Sigmoid colon (tissue), 7 donors: ENCODE measurements at places on chromosomes 11 and 22. TPM values are rescaled to one million over a fixed set of nuclear protein-coding genes. Genes with fewer than 3 reads are reported as not detected.

Gene MISFA
- total RNA-seq, result not detected

Gene TMEM132A
- 17.4 TPM for total RNA-seq

Gene RBMXL2
- not detected for total RNA-seq

Gene UCP3
- 2.8 TPM for total RNA-seq

DNA sequence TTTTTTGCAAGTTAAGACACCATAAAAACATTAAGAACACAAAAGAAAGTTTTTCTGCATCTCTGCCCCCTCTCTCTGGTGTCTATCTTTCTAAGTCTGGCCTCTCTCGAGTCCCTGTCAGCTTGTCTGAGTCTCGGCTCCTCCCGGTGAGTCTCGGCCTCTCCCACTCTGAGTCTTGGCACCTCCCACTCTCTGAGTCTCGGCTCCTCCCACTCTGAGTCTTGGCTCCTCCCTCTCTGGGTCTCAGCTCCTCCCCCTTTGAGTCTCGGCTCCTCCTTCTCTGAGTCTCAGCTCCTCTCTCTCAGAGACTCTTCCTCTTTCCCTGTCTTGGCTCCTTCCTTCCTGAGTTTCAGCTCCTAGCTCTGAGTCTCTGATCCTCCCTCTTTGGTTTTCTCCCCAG is 72.5 kb upstream of the AMPD3 start:
- DNase-seq, result no peak
- H3K27me3 ChIP-seq, result no peaks in the 10 kb centered on the region
- H3K36me3 ChIP-seq, result no peaks in the 10 kb centered on the region
- H3K27ac ChIP-seq, result no peak overlapping the region
- no peak overlapping the region for H3K4me3 ChIP-seq
- H3K4me1 ChIP-seq, result no peaks in the 10 kb centered on the region

DNA sequence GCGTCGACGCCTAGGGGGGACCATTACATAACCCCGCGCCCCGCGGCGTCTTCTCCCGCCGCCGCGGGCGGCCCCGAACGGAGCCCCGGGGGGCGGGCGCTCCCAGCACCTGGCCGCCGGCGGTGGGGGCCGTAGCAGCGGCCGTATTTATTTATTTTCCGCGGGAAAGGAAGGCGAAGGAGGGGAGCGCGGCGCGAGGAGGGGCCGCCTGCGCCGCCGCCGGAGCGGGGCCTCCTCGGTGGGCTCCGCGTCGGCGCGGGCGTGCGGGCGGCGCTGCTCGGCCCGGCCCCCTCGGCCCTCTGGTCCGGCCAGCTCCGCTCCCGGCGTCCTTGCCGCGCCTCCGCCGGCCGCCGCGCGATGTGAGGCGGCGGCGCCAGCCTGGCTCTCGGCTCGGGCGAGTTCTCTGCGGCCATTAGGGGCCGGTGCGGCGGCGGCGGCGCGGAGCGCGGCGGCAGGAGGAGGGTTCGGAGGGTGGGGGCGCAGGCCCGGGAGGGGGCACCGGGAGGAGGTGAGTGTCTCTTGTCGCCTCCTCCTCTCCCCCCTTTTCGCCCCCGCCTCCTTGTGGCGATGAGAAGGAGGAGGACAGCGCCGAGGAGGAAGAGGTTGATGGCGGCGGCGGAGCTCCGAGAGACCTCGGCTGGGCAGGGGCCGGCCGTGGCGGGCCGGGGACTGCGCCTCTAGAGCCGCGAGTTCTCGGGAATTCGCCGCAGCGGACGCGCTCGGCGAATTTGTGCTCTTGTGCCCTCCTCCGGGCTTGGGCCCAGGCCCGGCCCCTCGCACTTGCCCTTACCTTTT is at the start of gene EP300:
Gene EP300, plus strand, starts transcription at position 570 of the 795 bp plus-strand sequence. CDS start 413 bp downstream, outside the sequence.
- H3K27me3 ChIP-seq, result no peaks in the 10 kb centered on the region
- H3K4me1 ChIP-seq, result peaks cover 33% of the 10 kb centered on the region
- no peaks in the 10 kb centered on the region for H3K36me3 ChIP-seq
- H3K27ac ChIP-seq, result peak within 1 kb of the TSS; percentile 100

GRCh38 chr22:18909556-18909955 is 3.4 kb downstream of the DGCR6 start:
- no peak overlapping the region for H3K4me3 ChIP-seq
- no peaks in the 10 kb centered on the region for H3K36me3 ChIP-seq
- H3K27ac ChIP-seq, result no peak overlapping the region
- peak; percentile 24 for DNase-seq
- H3K4me1 ChIP-seq, result no peaks in the 10 kb centered on the region
- no peaks in the 10 kb centered on the region for H3K27me3 ChIP-seq

GRCh38 chr11:82701847-82702520 is 31.7 kb downstream of the FAM181B start:
- no peak for DNase-seq
- H3K27me3 ChIP-seq, result no peaks in the 10 kb centered on the region
- no peak overlapping the region for H3K27ac ChIP-seq
- H3K4me3 ChIP-seq, result no peak overlapping the region
- no peaks in the 10 kb centered on the region for H3K4me1 ChIP-seq

DNA sequence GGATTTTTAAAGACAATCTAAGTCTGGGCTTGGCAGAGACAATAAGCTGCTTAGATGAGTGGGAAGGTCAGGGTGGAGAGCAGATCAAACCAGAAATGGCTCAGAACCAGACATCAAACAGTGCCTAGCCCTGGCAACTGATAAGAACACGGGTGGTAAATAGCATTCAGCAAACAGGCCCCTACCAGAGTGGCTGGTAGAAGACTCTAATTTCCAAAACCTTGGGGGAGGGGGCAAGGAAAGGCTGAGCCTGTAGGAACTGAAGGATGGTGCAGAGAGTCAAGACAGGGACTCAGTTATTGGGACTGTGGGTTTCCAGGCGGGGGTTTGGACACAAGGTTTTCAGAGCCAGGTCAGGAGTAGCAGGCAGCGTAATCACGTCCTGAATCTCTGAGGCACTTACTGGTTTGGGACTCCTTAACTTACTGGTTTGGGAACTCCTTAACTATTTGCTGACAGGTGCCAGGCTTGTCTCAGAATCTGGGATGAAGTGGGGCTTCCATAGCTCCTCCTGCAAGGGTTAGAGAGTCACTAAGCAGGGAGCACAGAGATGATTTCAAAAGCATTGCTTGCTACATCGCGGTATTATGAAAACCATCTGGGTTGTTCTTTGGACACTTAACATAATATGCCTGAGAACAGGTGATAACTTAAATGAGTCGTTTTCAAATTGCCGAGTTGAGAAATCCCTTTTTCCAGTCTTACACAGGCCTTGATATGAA is 5.7 kb upstream of the ABTB2 start:
- no peaks in the 10 kb centered on the region for H3K27me3 ChIP-seq
- H3K4me1 ChIP-seq, result peaks cover 5% of the 10 kb centered on the region
- H3K36me3 ChIP-seq, result no peaks in the 10 kb centered on the region
- DNase-seq, result no peak

Gene DGCR6
- 1.9 TPM for total RNA-seq

- H3K27ac ChIP-seq, result no peak overlapping the region
- peaks cover 8% of the 10 kb centered on the region for H3K36me3 ChIP-seq
- H3K4me3 ChIP-seq, result no peak overlapping the region
- DNase-seq, result no peak
These were observed 72.8 kb upstream of the CLNS1A start for GRCh38 chr11:77710358-77710757.

Gene OR52I1
- not detected for total RNA-seq

DNA sequence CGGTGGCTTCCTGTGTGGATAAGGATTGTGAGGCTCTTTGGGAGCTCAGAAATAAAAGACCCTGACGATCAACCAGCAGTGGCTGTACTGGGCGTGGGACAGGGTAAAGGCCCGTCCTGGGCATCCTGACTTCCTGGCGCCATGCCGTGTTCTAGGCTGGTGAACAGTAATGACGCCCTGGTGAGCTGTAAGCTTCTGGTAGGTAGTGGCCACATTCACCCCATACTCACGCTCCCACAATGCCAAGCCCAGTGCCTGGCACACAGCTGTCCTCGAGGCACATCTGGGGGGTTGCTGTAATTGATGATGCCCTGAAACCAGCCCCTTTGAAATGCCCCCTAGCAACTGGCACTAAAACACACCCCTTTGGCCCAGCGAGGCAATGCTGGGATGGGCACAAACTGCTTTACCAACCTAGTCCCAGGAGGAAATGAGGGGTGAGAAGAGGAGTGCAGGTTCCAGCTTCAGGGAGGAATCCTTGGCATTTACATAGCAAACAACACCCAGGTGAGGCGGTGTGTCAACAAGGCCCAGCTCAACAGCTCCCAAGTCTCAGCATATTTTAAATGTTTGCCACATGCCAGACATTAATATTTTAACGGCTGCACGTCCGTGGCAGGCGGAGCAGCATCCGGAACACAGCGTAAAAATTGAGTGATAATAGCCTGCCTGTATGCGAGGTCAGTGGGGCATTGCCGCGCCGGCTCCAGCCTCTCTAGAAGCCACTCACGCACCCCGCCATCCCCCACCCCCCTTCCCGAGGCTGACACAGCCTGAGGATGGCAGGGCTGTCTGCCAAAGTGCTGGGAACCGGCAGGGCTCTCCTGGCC is 79.3 kb downstream of the DSCAML1 start:
- H3K27me3 ChIP-seq, result no peaks in the 10 kb centered on the region
- H3K4me3 ChIP-seq, result no peak overlapping the region
- H3K4me1 ChIP-seq, result peaks cover 20% of the 10 kb centered on the region
- no peak overlapping the region for H3K27ac ChIP-seq
- DNase-seq, result peak; percentile 51

- H3K27ac ChIP-seq, result no peak overlapping the region
- DNase-seq, result no peak
- no peaks in the 10 kb centered on the region for H3K27me3 ChIP-seq
These were observed 24.6 kb upstream of the LDLRAD3 start for GRCh38 chr11:35919244-35919643.

Gene GAL3ST3
- total RNA-seq, result not detected

GRCh38 chr22:45689211-45689610 is 17.6 kb downstream of the ATXN10 start:
- no peaks in the 10 kb centered on the region for H3K27me3 ChIP-seq
- H3K36me3 ChIP-seq, result peaks cover 12% of the 10 kb centered on the region
- peak overlapping the region; percentile 63 for H3K27ac ChIP-seq
- peaks cover 70% of the 10 kb centered on the region for H3K4me1 ChIP-seq

Gene CEND1
- 3.6 TPM for total RNA-seq

DNA sequence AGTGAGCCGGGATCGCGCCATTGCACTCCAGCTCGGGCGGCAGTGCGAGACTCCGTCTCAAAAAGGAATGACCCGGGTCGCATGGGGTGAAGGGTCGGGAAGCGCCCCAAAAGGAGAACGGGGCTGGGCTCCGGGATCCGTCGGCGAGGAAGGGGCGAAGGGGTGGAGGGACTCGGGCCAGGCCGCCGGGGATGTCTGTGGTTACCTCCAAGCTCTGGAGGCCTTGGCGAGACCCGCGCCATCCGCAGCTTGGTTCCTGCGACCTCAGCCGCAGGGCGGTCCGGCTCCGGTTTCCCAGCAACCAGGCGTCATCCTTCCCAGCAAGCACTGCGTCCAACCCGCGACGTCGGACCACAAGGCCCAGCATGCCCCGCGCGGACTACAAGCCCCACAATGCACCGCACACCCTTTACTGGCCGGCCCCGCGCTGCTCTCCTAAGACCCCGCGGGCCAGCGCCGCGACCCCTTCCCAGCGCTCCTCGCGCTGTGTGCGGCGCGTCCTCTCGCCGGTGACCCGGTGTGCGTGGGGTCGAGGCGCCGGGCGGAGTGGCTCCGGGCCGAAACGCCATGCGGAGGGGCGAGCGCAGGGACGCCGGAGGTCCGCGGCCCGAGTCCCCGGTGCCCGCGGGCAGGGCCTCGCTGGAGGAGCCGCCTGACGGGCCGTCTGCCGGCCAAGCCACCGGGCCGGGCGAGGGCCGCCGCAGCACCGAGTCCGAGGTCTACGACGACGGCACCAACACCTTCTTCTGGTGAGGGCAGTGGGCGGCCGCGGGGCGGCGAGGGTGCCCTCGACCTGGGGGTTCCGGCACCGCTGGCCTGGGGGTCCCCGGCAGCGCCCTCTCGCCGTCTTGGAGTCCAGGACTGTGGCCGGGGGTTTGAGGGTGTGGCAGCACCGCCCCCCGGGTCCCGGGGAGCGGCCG is at the start of gene PTDSS2:
Gene PTDSS2, plus strand, starts transcription at position 391 of the 920 bp plus-strand sequence. Its CDS starts 177 bp downstream, at position 568.
- peak within 1 kb of the TSS; percentile 94 for H3K27ac ChIP-seq
- peak; percentile 99 for DNase-seq
- peaks cover 27% of the 10 kb centered on the region for H3K4me1 ChIP-seq
- no peaks in the 10 kb centered on the region for H3K27me3 ChIP-seq
- peaks cover 22% of the 10 kb centered on the region for H3K36me3 ChIP-seq
- peak within 1 kb of the TSS; percentile 100 for H3K4me3 ChIP-seq

- H3K4me1 ChIP-seq, result no peaks in the 10 kb centered on the region
- H3K36me3 ChIP-seq, result peaks cover 28% of the 10 kb centered on the region
- peak overlapping the region; percentile 90 for H3K27ac ChIP-seq
- H3K4me3 ChIP-seq, result peak overlapping the region; percentile 37
- DNase-seq, result no peak
These were observed 14.1 kb downstream of the TNKS1BP1 start for GRCh38 chr11:57310630-57311086.

- no peak overlapping the region for H3K4me3 ChIP-seq
- no peaks in the 10 kb centered on the region for H3K36me3 ChIP-seq
- no peak overlapping the region for H3K27ac ChIP-seq
These were observed 755.7 kb downstream of the KCNA4 start for GRCh38 chr11:29260939-29261705.

- no peaks in the 10 kb centered on the region for H3K36me3 ChIP-seq
- no peak for DNase-seq
- no peak overlapping the region for H3K27ac ChIP-seq
- no peaks in the 10 kb centered on the region for H3K4me1 ChIP-seq
- no peaks in the 10 kb centered on the region for H3K27me3 ChIP-seq
These were observed 13.4 kb upstream of the HYLS1 start for GRCh38 chr11:125873881-125874555.

DNA sequence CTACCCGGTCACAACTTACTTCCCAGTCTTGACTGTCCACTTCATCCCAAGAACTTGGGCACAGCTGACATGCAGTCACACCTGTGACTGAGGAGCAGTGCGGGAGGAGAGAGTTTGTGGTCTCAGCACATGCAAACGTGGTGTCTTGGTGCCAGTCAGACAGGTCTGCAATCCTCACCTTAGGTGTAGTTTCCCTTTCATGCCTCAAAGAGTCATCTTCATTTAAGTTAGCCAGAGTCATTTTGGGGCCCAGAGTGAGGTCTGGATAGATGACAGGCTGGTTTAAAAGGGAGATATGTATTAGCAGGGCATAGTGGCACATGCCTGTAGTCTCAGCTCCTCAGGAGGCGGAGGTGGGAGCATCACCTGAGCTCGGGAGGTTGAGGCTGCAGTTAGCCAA is 108.5 kb upstream of the SORL1-AS1 start:
- H3K36me3 ChIP-seq, result no peaks in the 10 kb centered on the region
- no peaks in the 10 kb centered on the region for H3K4me1 ChIP-seq
- no peaks in the 10 kb centered on the region for H3K27me3 ChIP-seq
- no peak overlapping the region for H3K27ac ChIP-seq
- H3K4me3 ChIP-seq, result no peak overlapping the region
- no peak for DNase-seq

DNA sequence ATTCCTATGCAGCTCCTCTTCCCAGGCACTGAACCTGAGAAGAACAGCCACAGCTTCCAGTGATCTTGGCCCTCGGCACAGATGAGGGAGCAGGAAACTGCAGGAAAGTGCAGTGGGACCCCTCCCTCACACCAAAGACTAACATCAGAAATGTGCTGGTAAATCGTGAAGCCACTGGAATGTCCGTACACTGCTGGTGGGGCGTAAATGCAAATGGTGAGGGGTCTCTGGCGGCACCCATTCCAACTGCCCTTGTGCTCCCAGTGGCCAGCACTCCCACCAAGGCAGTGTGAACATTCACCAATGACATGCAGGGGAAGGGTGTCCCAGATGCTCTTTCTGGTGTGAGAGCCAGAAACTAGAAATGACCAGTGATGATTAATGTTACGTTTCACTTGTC is 574.0 kb downstream of the BRD1 start:
- H3K36me3 ChIP-seq, result no peaks in the 10 kb centered on the region
- no peak overlapping the region for H3K27ac ChIP-seq
- no peak overlapping the region for H3K4me3 ChIP-seq
- no peak for DNase-seq
- H3K4me1 ChIP-seq, result no peaks in the 10 kb centered on the region
- H3K27me3 ChIP-seq, result no peaks in the 10 kb centered on the region

Gene GRIA4
- total RNA-seq, result 6.1 TPM

Gene ENTHD1
- not detected for total RNA-seq

Gene SLC5A12
- total RNA-seq, result not detected
